Activated T-cell treated with anti-CD3 and anti-CD28 coated beads for 24 hours (primary cell): ENCODE measurements at places on chromosomes 7 and 10.

- DNase-seq = no peak
These were observed 2.8 kb upstream of the ELN start for GRCh38 chr7:74025146-74025545.

GRCh38 chr10:102604439-102604841 lies 39.8 kb upstream of the TRIM8 start:
- DNase-seq = no peak

DNA sequence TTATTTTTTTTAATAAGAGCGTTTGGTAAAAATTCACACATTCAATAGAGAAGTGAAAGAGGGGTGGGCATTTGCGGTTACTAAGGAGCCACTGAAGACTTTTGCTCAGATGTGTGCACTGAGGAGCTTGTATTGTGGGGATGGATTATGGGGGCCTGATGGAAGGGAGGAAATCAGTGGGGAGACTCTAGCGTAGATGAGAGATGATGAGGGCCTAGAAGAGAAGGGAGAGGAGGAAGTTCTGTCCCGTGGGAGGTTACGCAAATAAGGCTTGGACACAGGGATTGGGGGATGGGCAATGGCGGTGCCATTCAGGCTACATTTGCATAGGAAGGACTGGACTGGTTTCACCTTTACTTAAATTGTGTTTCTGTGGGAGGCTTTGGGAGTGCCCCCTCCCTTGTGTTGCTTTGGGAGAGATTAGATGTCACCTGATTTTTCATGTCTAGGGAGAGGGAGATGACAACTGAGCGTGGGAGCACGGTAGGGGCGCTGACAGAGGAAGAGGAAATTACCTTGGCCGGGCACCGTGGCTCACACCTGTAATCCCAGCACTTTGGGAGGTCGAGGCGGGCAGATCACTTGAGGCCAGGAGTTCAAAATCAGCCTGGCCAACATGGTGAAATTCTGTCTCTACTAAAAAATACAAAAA lies 2.2 kb upstream of the HIP1 start:
- DNase-seq = no peak

DNA sequence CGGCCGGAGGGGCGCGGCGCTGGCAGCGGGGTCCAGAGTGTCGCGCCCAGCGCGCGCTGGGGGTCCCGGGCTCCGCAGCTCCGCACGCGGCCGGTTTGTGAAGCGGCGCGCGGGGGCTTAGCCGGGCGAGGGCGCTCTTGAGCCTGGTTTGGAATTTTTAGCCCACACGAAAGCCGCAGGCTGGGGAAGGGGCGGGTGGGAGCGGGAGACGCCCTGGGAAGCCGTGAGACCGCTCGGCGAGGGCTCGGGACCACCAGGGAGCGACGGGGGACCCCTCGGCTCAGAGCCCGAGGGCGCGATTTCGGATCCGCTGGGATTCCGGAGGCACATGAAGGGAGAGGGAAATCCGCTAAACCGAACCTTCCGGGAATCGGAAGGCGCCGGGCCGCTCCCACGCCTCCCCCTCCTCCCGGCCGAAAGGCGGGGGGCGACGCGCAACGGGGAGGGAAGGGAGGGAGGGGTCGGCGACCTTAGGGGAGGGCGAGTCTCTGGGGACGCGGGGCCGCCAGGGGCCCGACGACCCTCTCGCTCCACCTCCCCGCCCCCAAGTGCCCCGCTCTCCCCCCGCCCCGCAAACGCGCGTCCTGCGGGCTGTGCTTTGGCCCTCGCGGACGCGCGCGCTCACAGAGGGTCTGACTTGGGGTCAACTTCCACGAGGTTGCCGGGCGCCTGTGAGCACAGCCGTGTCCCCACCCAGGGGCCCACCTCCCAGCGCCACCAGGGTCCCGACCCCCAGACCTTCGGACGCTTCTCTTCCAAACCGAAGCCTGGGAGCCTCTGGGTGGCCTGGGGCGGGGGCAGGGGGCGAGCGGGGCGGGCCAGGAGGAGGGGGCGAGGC lies 5.1 kb upstream of the ELFN1 start:
- peak; percentile 31 for DNase-seq

DNA sequence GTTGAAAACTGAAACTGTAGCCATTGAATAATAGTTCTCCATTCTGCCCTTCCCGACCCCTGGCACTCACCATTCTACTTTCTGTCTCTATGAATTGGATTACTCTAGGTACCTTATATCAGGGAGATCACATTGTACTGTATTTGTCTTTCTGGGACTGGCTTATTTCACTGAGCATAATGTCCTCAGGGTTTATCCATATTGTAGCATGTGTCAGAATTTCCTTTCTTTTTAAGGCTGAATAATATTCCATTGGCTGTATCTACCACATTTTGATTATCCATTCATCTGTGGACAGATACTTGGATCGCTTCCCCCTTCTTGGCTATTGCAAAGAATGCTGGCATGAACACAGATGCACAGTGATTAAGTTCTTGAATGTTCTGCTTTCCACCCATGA lies 107.4 kb downstream of the CDH23 start:
- DNase-seq = no peak

DNA sequence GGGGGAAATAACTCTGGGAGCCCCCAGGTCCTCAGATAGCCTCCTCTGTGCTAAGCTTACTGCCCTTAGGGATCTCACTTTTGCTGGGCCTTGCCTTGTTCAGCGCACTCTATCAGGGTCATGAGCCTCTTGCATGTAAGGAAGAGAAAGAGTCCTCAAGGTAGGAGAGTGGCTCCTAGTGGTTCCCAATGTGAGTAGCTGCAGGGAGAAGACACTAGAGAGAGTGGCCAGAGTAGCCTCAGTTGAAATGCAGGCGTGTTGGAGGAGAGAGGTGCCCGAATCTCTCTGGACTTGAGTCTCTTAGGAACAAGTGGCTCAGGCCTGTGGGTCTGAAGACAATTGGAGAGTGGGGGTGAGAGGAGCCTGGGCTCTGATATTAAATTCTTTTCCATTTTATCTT lies 94.3 kb upstream of the SORCS3 start:
- DNase-seq = no peak

DNA sequence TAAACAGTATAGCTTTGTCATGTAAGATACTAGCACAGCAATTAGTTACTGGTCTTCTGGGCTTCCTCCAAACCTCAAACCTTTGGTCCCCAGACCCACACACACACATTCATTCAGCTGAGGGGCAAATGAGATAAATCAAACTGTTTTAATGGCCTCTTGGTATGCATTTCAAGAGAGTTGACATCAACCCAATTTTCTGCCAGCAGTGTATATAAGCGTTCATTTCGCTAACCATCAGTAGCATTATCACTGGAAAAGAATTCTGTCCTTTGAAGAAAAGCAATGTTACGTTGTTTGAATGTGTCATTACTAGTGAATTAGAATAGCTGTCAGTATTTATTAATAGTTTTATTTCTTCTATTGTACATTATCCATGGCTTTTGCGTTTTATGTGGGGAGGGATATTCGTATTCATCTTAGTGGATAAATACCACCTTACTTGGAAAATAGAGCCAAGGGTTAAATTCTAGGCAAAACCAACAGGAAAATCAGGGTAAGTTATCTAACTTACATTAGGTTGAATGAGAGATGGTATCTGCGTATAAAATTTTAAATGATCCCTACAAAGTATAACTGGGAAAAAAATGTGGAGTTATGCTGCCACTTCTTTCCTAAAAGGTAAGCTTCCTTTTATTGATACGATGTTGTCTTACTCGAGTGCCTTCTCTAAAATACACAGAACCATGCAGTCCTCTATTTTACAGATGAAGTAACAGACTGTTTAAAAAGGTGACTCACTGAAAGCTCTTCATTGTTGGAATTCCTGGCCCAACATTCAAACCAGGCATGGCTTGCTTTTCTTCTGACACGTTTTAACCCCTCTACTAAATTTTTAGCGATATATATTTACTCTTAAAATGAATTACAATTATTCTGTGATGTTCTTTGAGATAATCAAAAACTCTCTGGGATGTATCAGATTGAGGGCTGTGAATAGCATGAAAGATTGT lies 2.0 kb upstream of the ZMYND11 start:
- DNase-seq = no peak

- no peak for DNase-seq
These were observed 19.6 kb upstream of the GPR37 start for GRCh38 chr7:124784879-124785818.

- DNase-seq = no peak
These were observed 50.9 kb downstream of the TPK1 start for GRCh38 chr7:144784943-144785342.

GRCh38 chr7:157513682-157514081 lies 176.9 kb downstream of the DNAJB6 start:
- DNase-seq = no peak

DNA sequence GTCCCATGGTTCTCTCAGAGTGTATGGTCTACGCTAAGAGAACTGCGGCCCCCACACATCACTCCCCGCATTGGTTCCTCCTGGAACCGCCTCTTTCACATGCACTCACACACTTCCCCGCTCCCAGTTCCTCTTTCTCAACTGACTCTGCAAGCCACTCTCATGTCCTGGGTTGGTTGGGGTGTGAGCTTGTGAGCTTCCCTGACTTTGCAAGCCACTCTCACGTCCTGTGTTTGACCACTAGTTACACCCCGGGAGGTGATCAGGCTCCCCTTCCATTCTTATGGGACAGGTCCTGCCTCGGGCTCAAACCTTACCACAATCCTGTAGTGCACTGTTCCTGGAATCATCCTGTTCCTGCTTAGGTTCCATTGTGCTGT lies 105.0 kb downstream of the TRIM24 start:
- no peak for DNase-seq

- no peak for DNase-seq
These were observed 5.5 kb downstream of the ANXA11 start for GRCh38 chr10:80199828-80200227.

DNA sequence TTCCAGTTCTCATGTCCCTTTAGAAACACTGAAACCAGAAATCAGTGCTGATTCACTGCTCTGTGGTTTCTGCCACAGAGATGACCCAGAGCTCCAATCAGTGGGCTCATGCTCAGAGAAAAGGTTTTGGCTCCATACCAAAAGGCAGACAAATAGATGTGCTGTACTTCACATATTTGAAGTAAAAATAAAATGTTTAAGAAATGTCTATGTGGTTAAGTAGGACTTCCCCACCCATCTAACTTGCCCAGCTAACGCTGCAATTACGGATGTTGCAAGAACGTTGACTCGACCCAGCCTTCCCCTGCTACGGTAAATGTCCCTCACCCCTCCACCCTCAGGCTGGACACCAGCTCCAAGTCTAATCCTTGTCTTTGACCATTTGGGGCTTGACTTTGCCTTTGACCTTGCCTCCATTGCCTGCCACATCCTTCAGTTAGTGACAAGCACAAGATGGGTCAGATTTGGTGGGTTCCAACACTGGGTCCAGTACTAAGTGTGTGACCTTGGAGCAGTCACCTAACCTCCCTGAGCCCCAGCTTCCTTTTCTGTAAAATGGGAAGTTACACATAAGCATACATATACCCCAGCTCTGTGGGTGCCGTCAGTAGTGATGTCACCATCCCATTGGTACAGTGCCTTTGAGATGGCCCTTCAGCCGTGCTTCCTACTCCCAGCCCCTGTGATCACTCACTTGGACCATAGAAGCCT lies 95.8 kb downstream of the CHST15 start:
- DNase-seq = no peak

DNA sequence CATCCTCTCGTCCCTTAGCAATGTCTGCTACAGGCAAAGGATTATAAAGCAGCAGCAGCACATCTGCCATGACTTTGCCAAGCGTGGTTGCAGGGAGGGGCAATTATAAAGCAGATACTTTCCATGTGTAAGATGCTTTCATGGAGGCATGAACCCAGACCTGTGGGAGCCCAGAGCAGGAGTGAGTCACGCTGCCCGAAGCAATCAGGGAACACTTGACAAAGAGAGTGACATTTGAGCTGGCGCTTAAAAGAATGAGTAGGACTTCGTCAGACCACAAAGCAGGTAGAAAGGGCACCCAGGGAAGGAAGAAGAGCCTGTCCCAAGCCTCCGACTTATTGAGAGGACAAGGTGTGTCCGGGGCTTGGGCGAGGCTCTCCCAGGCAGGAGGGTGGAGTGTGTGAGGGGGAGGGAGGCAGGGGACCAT lies 147.2 kb downstream of the MYOF start:
- DNase-seq = no peak

GRCh38 chr7:38300175-38300574 lies 26.7 kb upstream of the TARP start:
- DNase-seq = no peak

GRCh38 chr7:17523813-17524739 lies 225.6 kb downstream of the AHR start:
- no peak for DNase-seq

DNA sequence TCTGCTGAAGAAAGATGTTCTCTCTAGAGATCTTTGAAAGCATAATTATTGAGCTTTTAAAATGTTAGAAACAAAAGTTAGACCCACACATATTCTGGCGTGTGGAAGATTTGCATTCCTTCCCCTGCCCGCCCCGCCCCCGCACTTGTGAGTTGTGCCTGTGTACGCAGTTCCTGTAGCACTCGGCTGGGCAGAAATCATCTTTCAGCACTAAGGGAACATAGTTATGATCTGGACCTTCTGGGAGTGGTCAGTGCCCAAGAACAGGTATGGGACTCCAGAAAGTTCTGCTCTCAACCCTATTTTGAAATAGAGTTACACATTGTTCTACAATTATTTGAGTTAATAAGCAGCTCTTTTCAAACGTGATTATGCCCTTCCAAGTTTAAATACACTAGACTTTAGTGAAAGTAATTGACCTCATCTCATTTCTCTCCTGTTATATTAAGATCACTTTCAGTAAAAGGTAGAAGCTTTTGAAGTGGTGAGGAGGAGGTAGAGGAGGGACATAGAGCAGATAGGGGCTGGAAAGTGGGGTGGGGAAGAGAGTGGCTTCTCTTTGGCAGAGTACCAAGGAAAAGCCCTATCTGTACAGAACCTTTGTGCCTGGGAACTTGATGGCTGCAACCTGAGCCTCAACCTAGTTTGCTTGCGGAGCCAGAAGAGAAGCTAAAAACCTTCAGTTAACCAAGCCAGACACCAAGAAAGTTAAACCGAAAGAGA lies 5.7 kb downstream of the BLVRA start:
- no peak for DNase-seq

DNA sequence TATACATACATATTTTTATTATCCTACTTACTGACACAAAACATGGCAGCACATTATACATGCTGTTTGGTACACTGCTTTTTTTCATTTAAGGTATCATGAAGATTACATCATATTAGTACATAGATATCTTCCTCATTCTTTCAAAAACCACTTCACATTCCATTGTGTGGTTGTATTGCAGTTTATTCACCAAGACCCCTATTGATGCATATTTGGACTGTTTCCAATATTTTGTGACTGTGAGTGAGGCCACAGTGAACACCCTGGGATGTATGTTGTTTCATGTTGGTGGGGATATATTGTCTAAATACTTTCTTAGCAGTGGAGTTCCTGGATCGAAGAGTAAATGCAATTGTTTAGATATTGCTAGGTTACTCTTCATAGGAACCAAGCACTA lies 39.0 kb downstream of the TFAM start:
- DNase-seq = no peak

GRCh38 chr10:112698133-112698817 lies 251.3 kb downstream of the VTI1A start:
- no peak for DNase-seq
